ENCODE measurements at places on chromosomes 16 and 17.

DNA sequence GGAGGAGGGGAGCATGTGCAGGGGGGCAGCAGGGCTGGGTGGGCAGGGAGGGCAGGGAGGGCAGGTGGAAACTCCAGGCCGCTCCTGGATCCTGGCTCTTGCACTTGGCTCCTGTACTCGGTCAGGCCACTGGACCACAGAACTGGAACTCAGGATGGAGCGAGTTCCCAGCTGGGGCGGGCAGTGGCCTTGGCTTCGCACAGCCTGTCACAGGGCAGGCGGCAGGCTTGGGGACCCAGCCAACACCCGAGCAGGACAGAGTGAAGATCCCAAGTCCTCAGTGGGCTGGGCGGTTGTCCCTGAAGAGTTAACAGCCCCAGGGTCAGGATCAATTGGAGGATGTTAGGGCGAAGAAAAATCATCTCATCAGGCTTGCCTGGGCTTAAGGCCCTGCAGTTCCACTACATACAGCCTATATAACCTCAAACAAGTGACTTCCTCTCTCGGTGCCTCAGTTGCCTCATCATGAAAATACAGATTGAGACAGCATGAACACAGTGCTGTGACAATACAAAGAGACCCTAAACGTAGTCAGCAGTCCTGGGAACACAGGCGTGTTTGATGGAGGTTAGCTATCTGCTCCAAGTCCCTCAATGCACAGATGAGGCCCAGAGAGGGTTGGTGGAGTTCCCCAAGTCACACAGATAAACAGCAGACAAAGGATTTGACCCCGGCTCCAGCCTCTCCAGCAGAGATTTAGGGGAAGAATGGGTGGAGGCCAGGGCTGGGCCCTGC is 21.9 kb downstream of the ZNF423 start:
- no peak for DNase-seq

- DNase-seq = peak; percentile 34
These were observed 10.9 kb downstream of the ZNF18 start for GRCh38 chr17:11986179-11986941.

- DNase-seq = no peak
These were observed 11.2 kb downstream of the FOXF1 start for GRCh38 chr16:86521236-86522197.

- DNase-seq = no peak
These were observed 66.0 kb downstream of the CACNG3 start for GRCh38 chr16:24322106-24322505.

GRCh38 chr17:11140043-11140442 is 101.0 kb upstream of the SHISA6 start:
- no peak for DNase-seq

GRCh38 chr16:89084814-89085612 is 8.6 kb upstream of the ACSF3 start:
- DNase-seq = no peak

- DNase-seq = peak; percentile 75
These were observed 11.7 kb upstream of the SLC47A2 start for GRCh38 chr17:19728084-19728495.

DNA sequence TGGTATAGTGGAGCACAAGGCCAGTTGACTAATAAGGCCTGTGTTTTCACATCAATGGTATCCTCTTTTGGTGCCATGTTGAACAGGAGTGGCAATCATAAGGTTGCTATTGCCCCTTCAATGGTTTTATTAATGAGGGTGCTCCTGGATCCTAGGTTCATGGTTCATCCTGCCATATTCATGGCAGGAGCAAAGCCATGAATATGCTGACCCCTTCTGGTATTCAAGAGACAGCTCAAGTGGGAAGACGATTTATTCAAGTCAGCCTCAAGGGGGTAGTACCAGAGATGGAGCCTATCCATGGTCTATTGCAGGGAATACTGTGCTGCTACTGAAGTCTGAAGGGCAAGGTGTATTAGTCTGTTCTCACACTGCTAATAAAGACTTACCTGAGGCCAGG is 2.6 kb downstream of the ABCA9 start:
- DNase-seq = peak; percentile 22

GRCh38 chr17:29734640-29735039 is 111.9 kb upstream of the CORO6 start:
- no peak for DNase-seq

DNA sequence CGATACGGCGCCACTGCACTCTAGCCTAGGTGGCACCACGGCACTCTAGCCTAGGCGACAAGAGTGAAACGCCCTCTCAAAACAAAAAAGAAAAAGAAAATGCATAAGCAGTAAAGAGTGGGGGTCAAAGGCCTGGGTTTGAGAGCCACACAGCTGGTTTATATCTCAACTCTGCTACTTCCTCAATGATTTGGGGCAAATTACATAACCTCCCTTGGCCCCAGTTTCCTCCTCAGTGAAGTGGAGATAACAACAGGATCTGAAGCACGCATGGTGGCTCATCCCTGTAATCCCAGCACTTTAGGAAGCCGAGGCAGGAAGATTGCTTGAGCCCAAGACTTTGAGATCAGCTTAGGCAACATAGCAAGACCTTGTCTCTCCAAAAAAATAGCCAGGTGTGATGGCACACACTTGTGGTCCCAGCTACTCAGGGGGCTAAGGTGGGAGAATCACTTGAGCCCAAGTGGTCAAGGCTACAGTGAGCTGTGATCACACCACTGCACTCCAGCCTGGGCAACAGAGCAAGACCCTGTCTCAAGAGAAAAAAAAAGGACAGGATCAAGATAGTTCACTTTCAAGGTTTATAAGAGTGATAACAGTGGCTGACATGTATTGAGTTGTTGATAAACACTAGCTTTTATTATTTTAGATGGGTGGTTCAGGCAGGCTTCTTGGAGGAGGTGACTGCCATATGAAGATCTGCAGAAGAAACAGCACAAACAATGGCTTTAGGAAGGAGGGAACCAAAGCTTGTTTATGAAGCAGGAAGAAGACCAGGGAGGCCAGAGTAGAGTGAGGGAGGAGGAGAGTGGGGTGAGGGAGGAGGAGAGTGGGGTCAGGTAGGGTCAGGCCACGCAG is 8.5 kb upstream of the COG1 start:
- DNase-seq = no peak

DNA sequence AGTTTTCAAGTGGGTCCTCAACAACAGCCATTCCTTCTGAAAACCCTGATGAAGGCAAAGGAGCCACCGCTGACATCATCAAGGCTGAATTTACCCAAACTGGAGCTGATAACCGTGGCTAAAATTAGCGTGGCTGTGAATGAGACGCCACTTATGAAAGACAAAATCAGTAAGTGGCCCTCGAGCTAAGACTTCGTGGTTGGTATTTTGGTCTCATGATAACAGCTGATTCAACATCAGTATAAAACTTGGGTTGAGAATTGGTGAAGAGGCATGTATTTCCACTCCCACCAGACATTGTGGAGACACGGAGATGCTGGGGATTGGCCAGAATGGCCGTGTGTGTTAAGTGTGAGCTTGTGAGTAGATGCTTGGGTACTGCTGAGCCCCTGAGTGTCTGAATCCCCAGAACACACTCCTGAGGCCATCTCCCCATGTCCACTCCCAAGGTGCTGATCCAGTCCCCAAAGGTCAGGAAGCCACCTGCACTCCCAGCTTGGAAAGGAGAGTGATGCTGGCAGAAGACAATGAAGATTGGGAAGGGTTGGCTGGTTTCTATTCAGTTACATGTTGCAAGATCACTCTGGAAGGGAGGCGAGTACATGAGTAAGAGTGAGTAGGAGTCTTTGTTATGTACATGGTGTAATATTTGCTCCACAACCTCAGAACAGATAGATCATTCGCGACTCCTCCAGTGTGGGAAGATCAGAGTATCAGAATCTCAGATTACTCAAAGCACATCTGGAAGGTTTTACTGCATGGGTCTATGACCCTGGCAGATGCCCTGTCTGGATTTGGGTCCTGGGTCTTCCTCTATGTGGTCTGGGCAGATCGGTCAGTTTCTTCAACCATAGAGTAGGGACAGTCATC is 207.7 kb downstream of the HS3ST3A1 start:
- DNase-seq = peak; percentile 99

- no peak for DNase-seq
These were observed 59.0 kb downstream of the PHKB start for GRCh38 chr16:47519996-47520679.

DNA sequence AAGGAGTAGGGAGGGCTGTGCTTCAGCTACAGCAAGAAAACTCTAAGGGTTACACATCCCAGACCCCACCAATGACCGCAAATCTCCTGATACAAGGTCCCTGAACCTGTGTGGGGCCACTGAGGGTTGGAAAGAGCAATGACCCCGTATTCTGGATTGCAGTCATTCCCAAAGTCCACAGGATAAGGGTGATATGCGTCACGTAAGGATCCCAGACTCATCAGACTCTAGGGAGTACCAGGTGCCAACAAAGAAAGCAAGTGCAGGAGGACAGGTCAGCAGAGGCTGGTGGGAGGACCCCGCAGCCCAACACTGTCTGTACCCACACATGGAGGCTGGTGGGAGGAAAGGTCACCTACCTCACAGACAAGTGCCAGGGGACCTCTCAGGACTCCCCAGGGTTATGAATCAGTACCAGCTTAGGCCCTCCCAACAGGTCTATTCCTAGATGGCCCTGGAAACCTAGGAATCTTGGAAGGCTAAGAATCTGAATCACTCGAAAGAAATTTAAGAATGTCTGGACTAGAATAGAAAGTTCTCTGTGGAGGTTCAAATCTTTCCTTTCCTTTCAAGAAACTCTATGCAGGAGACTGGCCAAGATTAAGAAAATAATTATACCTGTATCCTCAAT is 16.2 kb downstream of the PITPNA start:
- no peak for DNase-seq

GRCh38 chr17:22411185-22411784 is 719.0 kb downstream of the KCNJ18 start:
- no peak for DNase-seq

DNA sequence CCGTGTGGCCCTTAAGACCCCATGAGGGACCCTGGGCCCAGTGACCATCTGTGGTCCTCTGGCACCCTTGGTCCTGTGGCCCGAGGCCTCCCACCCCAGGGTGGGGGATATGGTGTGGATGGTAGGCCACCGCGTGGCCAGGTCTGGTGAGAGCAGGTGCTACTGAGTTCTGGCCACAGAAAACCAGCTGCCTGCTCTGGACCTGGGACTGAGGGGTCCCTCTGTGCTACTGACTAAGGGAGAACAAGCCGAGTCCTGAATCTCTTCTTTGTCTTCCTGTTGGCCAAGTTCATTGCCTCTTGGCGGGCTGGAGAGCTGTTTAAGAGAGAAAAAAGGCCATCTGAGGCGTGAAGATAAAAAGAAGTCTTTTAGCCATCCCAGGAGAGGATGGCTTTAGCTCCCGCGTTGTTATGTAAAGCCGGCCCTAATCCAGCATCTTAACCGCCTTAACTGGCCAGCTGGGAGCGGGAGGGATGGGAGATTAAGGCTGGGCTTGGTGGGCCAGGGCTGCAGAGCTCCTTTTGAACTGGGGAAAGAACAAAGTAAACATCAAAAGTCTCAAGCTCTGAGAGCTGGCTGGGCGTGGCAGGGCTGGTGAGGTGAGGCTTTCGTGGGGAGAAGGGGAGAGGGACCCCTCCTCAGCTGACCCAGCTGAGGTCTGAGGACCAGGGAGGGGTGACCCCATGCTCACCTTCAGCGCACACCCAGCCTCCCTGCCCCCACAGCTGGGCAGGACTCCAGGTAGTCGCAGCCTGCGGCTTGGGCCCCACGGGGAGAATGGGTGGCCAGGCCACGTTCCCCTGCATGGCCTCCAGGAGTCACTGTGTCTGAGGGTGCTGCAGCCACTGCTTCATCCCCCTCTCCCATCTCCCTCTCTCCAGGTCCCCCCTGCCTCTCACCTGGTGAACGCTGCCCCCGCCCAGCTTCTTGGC is 62.4 kb downstream of the NKD1 start:
- DNase-seq = no peak

- no peak for DNase-seq
These were observed 243.5 kb upstream of the SDK2 start for GRCh38 chr17:73887739-73888138.

DNA sequence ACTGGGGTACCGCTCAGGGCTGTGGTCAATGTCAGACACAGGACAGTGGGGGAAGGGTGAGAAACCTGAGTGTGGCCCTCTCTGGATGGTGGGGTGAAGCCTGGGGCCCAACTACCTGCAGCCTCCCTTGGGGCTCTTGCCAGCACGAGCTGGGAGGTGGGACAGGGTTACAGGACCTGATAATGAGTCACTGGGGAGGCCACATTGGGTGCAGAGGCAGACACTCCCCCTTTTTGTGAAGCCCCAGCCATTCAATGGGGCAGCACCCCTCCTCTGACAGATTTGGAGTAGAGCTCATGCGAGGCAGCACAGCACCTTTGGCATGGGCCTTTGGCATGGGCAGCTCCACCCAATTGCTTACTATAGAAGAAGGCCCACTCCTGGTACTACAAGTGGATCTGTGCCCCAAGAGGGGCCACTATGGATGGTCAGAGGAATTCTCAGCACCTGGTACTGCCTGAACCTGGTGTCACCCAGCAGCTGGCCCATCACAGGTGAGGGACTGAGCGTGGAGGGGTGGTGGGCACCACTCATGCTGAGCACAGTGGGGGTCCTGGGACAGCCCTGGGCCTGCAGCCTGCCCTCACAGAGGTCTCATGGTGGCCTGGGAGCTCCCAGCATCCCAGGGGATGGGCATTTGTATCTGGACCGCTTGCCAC is 45.2 kb upstream of the SMPD3 start:
- DNase-seq = no peak

DNA sequence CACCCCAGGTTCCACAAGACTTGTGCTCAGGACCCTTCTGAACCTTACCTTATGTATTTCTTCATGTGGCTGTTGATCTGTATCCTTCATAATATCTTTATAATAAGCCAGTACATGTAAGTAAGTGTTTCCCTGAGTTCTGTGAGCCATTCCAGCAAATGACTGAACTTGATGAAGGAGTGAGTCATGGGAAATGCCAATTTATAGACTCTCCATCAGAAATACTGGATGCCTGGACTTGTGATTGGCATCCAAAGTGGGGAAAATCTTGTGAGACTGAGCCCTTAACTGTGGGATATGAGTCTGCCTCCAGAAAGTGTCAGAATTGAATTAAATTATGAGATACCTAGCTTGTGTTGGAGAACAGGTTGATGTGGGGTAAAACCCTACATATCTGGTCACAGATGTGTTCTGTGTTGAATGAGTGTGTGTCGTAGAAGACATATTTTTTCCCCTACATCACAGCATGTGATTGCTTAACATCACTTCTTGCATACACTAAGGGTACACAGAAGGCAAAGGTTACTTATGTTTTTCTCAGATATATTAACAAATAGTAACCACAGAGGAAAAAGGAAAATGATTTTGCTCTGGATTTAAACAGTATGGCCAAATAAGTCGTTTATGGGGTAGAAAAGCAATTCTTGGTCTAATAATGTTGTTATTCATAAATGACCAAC is 70.2 kb upstream of the NETO2 start:
- DNase-seq = peak; percentile 12

- peak; percentile 83 for DNase-seq
These were observed 18.8 kb downstream of the ADORA2B start for GRCh38 chr17:15963670-15964110.

GRCh38 chr16:4494746-4495490 is 18.7 kb downstream of the HMOX2 start:
- DNase-seq = peak; percentile 80

- DNase-seq = peak; percentile 36
These were observed 42.5 kb downstream of the AKAP10 start for GRCh38 chr17:19935169-19935568.
